NCI-H446 treated with DMSO at 0.1 percent for 48 hours (cell line): ENCODE measurements at places on chromosomes 3 and 15.

- no peak for DNase-seq
Measured at GRCh38 chr3:194573680-194574437, 59.4 kb downstream of the TMEM44 start.

GRCh38 chr3:189824629-189825312, 193.6 kb downstream of the TP63 start:
- DNase-seq: no peak

- no peak for DNase-seq
Measured at GRCh38 chr3:143242101-143242500, 122.5 kb downstream of the CHST2 start.

GRCh38 chr15:37059086-37059485, 41.3 kb downstream of the MEIS2 start:
- no peak for DNase-seq

- no peak for DNase-seq
Measured at GRCh38 chr3:29202378-29202777, 78.5 kb upstream of the RBMS3 start.

- no peak for DNase-seq
Measured at GRCh38 chr3:40504636-40505430, 1.0 kb upstream of the ZNF620 start.

- DNase-seq: peak; percentile 89
Measured at GRCh38 chr3:127566833-127567232, 23.7 kb downstream of the TPRA1 start.

- DNase-seq: no peak
Measured at GRCh38 chr3:133367403-133367802, 32.5 kb upstream of the BFSP2 start.

DNA sequence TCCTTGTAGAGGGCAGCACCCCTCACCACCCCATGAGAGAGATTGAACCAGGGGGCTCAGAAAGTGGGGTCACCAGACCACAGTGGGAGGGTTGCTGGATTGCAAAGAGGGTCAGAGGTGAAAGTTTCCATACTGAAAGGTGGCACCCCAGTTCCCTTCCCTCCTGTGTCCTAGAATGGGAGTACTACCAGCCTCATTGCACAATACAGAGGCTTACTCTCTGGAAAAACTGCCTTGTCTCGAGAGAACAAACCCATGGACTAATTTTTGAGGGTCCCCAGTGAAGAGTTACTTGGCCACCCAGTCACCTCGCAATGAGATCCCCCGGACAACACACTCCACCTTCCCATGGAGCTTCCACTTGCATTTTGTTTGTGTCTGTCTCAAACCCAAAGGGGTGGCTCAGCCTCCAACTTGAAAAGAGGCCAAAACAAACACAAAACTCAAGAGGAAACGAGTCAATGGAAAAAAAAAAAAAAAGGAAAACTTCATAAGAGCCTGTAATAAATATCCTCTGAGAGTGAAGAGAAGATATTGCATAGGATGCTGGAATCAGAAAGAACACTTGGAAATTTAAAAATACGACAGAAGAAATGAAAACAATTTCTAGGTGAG, 18.6 kb downstream of the MESP2 start:
- DNase-seq: no peak

DNA sequence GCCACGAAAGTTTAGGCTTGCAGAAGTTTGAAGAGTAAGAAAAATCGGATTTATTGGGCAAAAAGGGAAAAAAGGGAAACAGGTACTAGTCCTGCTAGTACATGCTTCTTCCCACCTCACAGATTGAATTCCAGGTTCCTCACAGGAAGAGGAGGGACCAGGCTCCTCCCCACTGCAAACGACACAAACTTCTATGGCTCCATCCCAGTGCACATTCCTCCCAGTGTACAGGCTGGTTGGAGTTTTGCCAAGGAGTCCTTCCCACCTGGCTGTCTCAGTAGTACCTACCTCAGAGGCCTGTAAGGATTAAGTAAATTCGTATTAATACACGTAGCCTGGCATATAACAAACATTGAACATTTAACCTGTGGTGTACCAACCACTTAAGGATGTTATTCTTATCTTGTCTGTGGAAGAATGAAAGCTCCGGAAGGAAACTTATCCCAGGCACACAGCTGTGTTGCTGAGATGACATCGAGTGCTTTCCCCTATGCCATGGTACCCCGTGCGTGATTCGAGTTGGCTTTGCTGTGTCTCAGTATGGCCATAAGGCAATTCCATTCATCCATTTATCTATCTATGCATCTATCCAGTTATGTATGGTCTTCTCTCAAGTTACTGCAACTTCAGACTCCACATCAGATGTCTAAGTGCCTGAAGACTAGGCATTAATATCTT, 294.3 kb downstream of the LRTM1 start:
- no peak for DNase-seq

- no peak for DNase-seq
Measured at GRCh38 chr3:16337856-16338540, 73.0 kb downstream of the OXNAD1 start.

GRCh38 chr15:81296673-81297072, 27.3 kb downstream of the STARD5 start:
- DNase-seq: no peak

DNA sequence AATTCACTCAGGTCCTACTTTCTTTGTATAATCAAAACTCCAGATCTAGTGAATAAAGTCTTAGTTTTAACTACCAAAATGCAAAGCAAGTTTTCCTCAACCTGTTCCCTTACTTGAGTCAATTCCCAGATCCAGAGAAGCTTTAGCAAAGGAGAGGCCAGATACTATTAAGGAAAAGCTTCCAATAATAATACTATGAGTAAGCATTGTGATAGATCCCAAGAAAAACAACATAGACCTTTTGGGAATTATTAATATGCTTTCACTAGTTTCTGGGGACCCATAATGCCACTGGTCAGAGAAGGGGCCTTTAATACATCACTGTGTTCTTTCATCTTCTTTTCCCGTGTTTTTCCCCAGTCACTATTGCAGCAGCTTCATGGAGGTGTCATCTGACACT, 339.9 kb upstream of the CDIN1 start:
- no peak for DNase-seq

DNA sequence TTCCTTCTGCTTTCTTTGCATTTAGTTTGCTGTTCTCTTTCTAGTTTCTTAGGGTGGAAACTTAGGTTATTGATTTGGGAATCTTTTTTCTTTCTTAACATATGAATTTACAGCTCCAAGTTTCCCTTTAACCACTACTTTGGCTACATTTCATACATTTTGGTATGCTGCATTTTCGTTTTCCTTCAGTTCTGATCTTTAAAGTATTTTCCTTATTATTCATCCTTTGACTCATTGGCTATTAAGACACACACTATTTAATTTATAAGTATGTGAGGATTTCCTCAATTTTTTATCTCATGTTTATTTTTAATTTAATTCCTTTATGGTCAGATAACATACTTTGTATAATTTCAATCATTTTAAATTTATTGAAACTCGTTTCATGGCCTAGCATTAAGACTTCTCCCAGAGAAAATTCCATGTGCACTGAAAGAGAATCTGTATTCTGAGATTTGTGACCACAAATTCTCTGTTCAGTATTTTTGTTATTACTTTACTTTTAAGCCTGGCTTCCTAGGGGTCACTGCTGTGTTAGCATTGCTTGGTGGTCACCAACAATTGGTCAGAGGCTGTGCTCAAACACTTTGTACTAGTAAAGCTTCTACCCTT, 87.7 kb downstream of the CFAP20DC start:
- no peak for DNase-seq

DNA sequence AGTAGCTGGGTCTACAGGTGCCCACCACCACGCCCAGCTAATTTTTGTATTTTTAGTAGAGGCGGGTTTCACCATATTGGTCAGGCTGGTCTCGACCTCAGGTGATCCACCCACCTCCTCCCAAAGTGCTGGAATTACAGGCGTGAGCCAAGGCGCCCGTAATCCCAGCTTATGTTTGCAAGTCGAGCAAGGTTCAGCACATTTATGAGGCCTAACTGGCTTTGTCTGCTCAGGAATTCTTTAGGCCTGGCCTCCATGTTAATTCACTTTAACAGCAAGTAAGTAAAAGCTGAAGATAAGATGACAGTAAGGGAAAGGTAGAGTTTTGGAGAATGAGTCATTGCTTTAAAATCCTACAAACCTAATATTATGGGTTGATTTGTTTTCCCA, 24.6 kb downstream of the SIDT1 start:
- no peak for DNase-seq

DNA sequence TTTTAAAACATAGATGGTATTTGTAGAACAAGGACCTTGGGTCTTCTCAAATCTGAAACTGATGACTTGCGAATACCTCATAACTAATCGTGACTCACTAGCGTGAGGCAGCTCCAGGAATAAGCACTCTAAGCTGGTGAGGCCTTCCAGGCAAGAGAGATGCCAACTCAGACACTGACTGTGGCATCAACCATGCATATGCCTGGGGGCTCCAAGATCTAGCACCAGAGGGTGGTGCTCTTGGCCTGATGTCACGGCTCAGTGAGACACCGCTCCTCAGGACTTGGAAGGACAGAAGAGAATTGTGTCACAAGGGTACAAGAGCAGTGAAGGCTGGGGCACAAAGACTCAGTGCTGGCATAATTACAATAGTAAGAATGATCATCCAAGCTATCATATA, 125.0 kb upstream of the TRIM42 start:
- no peak for DNase-seq

DNA sequence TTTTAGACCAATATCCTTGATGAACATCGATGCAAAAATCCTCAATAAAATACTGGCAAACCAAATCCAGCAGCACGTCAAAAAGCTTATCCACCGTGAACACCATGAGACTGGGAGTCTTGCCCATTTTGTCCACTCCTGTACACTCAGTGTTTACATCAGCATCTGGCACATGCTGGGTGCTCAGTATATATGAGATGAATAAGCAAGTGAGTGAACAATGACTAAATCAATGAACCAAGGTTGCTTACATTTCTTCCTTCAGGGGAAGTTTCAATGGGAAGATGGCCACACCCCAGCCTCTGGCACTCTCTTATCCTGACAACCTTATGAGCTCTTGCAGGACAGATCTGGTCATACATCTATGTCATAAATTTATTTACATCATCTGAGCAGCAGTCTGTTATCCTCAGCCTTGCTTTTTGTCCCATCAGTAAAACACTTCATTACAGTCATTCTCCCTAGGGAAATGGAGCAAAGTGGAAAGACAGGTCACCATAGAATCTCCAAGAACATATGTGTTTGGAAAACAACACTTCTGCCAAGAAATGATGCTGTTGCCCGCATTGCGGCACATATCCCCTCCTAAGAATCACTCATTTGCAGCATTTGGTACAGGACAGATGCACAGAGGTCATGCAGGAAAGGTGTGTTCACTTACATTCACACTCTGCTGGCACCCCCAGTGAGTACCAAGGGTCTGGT, 171.8 kb upstream of the EIF1B start:
- DNase-seq: no peak

GRCh38 chr3:71241981-71242560, 341.5 kb downstream of the FOXP1 start:
- DNase-seq: no peak

GRCh38 chr3:119481079-119481478, 12.3 kb downstream of the POGLUT1 start:
- no peak for DNase-seq

GRCh38 chr3:183967693-183968092, 50.0 kb downstream of the ABCC5 start:
- no peak for DNase-seq

DNA sequence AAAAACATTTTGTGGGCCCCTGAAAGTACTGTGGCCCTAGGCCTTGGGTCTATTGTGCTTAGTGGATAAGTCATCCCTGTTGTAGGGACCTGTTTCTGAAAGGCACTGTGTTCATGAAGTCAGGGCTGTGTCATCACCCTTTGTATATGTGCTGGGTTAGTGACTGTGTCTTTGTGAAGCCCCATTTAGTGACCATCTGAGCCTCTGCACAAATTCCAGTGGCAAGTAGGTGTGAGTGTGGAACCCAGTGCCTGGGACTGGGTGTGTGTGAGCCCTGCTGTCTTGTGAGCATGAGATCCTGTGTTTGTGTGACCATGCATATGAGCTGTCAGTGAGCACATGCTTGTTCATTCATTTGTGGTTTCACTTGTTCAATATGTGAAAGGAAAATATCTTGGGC, 1.2 kb upstream of the HYAL1 start:
- no peak for DNase-seq

- no peak for DNase-seq
Measured at GRCh38 chr15:74383286-74383685, 15.8 kb upstream of the CYP11A1 start.

GRCh38 chr3:9916734-9917680, at the start of gene IL17RC:
Gene IL17RC, plus strand, starts transcription at chr3:9917098. Its CDS starts 218 bp downstream, at chr3:9917316.
- peak; percentile 58 for DNase-seq

GRCh38 chr15:82850731-82851130, 41.3 kb downstream of the WHAMM start:
- peak; percentile 51 for DNase-seq

GRCh38 chr3:191290311-191291025, 38.7 kb upstream of the CCDC50 start:
- DNase-seq: no peak

DNA sequence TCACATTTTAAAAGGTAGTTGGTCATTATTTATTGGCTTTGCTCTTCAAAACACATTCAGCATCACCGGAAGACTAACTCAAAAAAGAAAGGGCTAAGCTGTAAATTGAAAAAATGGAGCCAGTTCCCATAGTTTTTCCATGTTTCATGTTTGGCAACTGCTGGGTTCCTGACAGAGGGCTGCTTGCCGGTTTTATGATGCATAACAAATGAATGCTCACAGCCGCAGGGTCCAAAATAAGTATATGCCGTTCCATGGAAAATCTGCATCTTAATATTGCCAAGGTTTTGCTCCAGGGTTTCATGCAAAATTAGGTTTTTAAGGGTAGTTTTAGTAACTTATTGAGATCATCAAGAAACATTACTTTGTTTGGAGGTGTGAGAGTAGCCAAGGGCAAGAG, 15.8 kb downstream of the SLC12A1 start:
- peak; percentile 83 for DNase-seq

GRCh38 chr3:23815879-23816278, 10.1 kb downstream of the UBE2E1 start:
- DNase-seq: no peak

- no peak for DNase-seq
Measured at GRCh38 chr15:67601073-67601472, 58.6 kb downstream of the MAP2K5 start.

- DNase-seq: no peak
Measured at GRCh38 chr15:99734575-99734974, 1.3 kb upstream of the LYSMD4 start.

DNA sequence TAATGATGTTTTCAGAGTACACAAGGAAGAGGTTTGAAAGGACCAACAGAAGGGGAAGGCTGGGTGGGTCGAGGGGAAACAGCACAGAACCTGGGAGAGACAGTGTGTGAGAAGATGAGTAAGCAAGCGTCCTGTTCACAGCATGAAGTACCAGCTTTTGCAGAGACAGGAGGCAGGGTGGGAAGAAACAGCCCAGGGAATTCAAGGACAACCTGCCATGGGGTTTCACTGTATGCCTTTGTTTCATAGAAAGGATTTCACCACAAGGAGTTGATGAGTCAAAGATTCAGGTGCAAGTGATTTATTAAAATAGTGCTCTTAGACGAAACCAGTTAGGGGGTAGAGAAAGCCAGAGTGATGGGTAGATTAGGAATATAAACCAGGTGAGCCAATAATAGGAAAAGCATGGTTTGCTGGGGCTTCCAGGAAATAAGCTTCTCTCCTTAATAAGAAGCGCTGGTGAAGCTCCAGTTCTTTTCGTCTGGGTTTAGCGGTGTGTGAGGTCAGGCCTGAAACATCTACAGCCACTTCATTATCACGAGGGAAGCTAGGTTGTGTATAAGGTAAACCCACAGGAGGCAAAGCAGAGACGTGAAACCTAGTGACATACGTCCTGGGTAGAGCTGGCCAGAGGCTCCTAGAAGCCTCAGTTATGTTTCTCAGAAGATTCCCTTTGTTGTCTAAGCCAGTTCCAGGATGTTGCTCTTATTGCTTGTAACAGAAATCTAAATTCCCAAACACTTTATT, 3.9 kb downstream of the HHLA2 start:
- no peak for DNase-seq
